Heart left ventricle (tissue), 16 donors: ENCODE measurements at places on chromosomes 5 and 9. TPM values are rescaled to one million over a fixed set of nuclear protein-coding genes. Genes with fewer than 3 reads are reported as not detected.

DNA sequence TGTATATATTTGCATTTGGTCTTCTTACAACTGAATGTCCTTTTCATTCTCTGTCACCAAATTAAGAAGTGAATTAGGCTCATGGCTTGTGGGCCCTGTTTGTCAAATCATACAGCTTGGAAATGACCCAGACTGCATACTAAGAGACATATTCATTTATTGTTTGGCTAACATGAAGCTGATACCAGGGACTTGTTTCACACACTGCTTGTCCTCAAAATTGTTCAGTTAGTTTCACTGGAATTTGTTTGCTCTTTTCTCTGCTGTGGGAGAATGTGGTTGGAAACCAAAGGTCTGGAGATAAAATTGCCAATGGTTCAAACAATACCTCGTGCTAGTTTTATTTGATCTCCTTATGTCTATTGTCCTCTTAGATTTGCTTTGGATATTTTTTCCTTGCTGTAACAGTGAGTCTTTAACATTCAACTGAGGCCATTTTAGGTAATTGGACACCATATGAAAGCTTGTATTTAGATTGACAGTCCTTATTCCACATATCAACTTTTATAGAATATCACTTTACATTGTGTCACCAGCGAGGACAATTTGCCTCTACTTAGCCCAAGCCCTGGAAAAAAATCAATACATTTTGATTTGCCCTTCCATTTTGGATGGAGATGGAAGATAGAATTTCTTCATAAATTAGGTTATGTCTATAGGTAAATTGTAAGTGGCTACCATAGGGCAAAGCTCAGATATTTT, 144.3 kb upstream of the MTAP start:
- no peak for DNase-seq

Gene RAB3C
- total RNA-seq: 0.39 TPM

DNA sequence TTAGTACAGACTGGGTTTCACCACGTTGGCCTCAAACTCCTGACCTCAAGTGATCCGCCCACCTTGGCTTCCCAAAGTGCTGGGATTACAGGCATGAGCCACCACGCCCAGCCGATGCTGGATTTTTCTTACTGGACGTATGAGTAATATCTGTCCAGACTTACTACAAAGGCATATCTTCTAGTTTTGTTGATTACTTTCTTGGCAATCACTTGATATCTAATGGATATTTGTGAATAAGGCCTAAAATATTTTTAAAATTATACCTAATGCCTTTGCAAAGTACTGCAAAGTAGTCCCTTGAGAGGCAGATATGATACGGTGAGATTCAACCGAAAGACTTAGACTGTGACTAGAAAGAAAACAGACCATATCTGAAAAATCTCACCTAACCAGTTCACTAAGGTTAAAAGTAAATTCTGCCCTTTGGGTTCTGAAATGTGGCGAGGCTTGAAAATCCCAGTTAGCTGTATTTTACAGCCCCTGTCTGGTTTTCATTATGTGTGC, 152.1 kb downstream of the GNAQ start:
- no peak for DNase-seq

Gene CD274
- 12.9 TPM for total RNA-seq

- no peak for DNase-seq
Measured at GRCh38 chr5:138870611-138871010, 4.5 kb downstream of the LRRTM2 start.

- no peak for DNase-seq
Measured at GRCh38 chr5:98599016-98599415, 174.4 kb upstream of the RGMB start.

- no peak for DNase-seq
Measured at GRCh38 chr5:87321605-87322004, 53.9 kb downstream of the RASA1 start.

Gene ADRA1B
- 5.4 TPM for total RNA-seq

DNA sequence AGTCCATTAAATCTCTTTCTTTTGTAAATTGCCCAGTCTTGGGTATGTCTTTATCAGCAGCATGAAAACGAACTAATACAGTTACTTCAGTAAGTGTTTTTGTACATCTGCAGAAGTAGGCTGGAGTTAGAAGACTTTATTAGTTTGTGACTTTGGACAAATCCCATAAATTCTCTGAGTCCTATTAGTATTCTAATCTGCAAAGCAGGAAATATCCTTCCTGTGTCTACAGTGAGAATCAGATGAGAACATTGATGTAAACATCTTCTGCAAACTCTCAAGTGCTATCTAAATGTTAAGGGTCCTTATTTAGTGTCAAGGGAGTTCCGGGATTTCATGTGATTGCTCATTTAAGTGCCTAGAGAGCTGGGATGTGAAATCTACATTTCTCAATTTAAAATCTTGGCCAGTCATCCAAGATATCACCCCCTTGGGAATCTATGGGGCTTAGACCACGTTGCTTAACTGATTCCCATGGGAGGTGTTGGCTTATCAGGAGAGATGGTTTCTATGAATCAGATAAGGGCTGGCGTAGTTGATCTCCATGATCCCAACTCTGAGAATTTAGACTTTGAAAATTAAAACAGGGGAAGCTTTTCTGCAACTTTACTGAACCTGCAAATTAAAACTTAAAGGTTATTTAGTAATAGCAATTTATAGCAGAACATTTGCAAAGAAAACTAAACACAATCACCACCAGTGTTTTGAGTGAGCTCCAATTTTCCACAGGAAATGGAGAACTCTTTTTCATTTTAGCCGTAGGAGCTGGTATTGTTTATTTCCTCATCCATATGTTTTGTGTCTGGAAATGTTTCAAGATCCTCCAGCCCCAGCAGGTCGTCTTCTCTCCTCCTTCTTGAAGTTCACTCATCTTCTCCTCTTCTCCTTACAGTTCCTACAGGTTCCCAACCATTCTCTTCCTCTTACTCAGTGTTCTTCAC, 241.6 kb upstream of the CD180 start:
- no peak for DNase-seq

DNA sequence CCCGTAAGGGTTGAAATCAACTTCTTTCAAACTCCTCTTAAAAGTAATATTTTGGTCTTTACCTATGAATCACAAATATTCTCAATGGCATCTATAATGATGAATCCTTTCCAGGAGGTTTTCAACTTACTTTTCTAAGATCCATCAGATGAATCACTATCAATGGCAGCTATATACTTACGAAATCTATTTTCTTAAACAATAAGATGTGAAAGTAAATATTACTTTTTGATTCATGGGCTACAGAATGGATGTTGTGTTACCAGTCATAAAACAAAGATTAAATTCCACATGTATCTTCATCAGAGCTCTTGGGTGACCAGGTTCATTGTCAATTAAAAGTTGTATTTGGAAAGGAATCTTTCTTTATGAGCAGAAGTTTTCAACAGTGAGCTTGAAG, 1877.7 kb upstream of the ACO1 start:
- DNase-seq: no peak

DNA sequence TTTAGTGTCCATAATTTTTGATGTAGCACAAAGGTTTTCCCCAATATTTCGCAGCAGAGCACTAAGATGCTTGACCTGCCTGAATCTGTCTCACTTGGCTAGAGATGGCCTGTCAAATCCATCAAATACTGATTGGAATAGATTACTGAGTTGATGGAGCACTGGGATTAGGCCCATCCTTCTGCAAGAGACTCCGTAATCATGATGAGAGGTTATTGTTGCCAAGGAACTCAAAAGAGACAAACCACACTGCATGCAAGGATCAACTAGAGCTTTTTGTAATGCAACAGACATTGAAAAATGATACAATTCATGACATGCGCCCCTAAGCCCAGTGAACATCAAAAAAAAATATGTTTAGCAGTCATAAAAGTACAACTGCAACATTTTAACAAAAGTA, 585.3 kb upstream of the GRAMD2B start:
- no peak for DNase-seq

DNA sequence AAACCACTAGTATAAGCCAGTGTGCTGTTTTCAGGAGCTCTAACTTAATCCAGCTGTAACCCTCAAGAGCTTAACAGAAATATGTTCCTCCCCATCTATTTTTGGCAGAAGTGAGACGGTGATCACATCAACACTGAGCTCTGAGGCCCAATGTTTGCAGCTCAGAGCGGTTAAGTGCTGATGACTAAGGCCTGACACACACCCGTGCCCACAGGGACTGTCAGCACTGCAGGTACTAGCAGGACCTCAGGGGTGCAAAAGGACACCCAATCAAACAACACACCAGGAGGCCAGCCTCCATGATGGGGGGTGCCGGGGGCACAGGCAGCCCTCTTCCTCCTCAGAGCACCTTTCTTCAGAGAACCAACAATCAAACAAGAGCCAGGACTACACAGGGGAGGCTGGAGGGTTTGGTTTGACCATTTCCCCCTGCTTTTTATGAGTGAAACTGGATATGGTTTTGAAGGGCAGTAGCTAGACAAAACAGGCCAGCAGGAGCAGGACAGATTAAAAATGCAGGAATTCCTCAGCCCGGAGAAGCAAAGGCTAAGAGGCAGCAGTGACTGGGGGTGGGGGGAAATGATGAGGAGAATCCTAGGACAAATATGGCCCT, 61.3 kb downstream of the RAPGEF1 start:
- peak; percentile 71 for DNase-seq

- no peak for DNase-seq
Measured at GRCh38 chr9:135602789-135603481, 36.4 kb downstream of the GLT6D1 start.

- DNase-seq: peak; percentile 72
Measured at GRCh38 chr5:173293817-173294672, 34.2 kb downstream of the STC2 start.

Gene GABRA1
- not detected for total RNA-seq

DNA sequence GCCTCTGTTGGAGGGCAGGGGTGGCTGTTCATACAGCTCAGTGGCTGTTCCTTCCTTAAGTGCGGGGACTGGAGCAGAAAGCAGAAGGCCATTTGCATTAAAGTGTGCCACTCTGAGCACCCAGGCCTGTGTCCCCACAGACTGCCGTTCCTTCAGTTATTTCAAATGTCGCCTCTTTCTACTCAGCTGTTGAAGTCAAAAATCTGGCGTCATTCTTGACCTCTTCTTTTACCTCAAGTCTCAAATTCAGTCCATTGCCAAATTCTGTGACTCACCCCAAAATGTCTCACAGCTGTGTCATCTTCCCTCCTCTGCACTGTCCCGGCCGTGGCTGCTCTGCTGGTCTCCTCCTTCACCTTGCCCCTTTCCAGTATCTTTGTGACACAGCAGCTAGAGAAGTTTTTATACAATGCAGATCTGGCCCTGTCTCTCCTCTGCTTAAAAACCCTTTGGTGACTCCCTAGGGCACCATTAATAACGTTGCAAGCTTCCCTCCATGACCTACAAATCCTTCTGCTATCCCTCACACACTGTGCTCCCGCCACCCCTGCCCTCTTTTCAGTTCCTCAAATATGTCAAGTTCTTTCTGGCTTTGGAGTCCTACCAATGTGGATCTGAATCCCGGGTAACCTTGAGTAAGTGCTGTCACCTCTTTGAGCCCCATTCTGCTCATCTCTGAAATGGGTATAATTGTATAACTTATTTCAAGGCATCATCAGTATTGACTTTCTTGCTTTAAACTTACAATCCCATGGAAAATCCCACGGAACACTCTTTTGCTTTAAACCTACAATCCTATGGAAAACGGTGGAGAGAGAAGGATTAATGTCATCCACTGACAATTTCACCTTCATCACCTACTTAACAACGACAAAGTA, 98.3 kb upstream of the BOD1 start:
- no peak for DNase-seq

Gene ENHO
- 0.45 TPM for total RNA-seq

DNA sequence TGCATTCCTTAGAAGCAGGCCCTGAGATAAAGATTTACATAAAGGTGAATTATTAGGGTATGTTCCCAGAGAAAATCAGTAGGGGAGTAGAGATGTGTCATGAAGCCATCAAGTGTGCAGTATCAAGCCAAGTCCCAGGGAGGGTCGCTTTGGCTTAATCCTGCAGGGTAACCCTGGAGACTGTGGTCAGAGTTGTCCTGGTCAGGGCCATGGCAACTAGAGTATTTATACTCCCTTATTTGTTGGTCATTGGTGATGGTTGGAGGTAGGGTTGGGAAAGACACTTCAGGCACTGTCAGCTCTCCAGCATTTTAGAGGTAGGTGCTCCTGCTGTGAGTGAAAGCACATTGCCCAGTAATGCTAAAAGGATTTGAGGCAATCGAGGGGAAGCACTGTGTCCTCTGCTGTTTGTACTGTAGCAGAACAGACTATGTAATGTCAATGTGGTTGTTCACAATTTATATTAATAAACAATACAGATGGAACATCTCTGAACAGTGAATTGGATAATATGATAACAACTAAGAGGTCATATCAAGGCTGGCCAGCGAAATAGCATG, 108.9 kb downstream of the GDNF start:
- no peak for DNase-seq
